ENCODE measurements at places on chromosomes 2 and 18.

DNA sequence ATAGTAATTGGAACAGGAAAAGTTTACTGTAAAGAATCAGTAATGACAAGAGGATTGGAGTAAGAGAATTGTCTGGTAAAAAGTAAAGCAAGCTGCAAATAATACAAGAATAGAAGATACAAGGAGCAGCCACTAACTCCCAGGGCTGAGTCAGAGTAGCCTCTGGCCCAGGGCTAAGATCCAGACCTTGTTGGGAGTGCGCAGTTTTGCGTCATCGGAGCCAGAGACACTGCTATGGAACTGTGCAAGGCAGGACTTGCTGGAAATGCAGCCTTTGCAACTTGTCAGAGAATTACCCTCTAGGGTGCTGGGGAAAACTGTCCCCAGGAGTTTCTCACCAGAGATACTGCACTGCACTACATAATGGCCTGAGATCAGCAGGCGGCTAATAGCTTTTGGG, 135.2 kb downstream of the NYAP2 start:
- DNase-seq = no peak

- DNase-seq = no peak
Measured at GRCh38 chr2:219968685-219969345, 341.4 kb downstream of the SLC4A3 start.

- no peak for DNase-seq
Measured at GRCh38 chr2:222656526-222657446, 894 bp upstream of the FARSB start.

DNA sequence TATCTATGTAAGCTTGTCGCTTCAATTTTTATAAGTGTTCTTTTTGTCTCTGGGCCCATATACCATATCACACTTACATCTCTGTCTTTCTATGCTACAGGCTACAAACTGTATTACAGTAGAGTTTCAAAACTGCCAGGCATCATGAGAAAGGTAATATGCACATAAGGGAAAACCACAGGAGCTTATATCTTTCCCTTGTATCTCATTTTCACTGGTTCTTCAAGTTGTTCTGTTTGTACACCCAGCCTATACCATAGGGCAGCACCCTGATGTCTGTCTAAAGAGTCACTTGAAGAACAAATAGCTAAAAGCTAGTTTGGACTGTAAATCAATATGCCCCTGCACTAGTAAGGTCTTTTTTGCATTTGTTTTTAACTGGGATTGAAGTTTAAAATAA, 366.7 kb downstream of the FIGN start:
- DNase-seq = no peak

- no peak for DNase-seq
Measured at GRCh38 chr2:110157153-110157793, 41.7 kb upstream of the MALL start.

- DNase-seq = no peak
Measured at GRCh38 chr2:106098081-106098480, 96.0 kb downstream of the UXS1 start.

DNA sequence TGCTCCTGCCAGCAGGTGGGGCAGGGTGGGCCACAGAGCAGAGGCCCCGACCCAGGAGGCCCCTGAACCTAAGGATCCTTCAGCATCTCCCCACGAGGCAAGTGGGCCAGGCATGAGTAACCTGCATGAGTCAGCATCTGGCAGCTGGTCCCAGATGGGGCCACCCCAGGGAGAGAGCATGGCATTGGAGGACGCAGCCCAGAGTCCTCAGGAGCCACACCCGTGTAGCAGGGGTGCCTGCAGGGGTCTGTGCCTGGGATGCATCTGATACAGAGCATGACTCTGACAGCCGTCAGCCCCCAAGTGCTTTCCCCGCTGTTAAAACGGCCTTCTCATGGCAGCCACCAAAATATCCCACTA, 185.6 kb upstream of the SALL3 start:
- DNase-seq = no peak

DNA sequence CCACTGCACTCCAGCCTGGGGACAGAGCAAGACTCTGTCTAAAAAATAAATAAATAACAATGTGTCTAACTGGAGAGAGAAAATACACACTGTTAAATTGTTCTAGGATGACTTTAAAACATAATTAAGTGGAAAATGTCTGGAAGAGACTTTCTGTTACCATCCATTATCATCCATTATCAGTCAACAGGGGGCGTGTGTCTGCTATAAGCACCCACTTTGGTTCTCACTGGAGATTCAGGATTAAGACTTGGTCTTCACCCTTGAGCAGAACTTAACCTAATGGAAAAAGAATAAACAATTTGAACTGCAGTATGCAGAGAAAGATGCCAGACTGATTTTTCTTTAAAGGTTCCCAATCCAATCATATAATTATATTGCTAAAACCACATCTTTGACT, 999.8 kb upstream of the GYPC start:
- no peak for DNase-seq

DNA sequence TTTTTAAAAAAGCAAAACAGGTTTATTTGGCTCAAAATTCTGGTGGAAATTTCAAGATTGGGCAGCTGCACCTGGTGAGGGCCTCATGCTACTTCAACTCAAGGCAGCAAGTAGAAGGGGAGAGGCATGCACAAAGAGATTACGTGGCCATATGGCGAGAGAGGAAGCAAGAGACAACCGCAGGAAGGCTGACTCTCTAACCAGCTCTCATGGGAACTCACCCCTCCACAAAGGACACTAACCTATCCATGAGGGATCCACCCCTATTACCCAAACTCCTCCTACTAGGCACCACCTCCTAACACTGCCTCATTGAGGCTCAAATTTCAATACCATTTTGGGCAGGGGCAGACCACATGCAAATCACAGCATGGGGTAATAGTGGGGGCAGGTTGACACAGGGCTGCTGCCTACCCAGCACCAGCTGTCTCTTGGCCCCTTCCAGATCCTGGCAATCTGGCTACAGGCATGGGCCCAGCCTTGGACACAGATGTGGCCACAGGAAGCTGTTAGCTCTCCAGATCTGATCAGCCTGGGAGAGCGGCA, 2.0 kb upstream of the CAPN10 start:
- no peak for DNase-seq

DNA sequence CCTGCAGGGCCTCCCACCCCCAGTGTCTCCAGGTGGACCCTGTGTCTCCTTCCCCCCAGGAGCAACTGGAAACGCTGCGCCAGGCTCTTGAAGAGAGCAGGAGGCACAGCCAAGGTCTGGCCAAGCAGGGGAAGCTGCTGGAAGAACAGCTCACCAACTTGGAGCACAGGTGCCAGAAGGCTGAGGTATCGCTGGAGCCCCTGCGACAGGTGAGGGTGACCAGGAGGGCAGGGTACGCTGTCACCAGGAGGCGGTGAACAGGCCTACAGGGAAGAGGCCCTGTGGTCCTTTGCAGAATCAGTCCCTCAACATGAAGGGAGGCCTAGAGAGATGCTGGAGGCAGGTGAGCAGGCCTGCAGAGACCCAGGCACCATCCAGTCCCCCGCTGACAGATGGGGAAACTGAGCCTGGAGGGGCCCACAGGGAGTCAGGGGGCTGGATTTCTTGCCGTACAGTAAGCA, 15.6 kb upstream of the SNED1 start:
- no peak for DNase-seq

DNA sequence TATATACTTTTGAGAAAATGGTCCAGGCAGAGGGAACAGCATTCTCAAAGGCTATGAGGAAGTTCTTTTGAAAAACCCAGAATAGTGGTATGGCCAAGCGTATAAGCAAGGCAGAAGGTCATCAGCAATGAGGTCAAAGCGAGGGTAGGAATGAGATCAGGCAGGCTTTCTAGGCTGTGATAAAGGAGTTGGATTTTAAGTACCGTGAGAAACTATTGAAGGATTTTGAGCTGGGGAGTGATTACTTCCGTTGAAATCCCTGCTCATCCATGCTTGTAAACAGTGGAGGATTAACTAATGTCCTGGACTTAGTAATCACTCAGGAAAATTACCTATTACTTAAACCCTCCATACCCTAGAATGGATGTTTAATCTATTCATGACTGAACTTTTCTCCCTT, 50.2 kb downstream of the EMILIN2 start:
- no peak for DNase-seq

DNA sequence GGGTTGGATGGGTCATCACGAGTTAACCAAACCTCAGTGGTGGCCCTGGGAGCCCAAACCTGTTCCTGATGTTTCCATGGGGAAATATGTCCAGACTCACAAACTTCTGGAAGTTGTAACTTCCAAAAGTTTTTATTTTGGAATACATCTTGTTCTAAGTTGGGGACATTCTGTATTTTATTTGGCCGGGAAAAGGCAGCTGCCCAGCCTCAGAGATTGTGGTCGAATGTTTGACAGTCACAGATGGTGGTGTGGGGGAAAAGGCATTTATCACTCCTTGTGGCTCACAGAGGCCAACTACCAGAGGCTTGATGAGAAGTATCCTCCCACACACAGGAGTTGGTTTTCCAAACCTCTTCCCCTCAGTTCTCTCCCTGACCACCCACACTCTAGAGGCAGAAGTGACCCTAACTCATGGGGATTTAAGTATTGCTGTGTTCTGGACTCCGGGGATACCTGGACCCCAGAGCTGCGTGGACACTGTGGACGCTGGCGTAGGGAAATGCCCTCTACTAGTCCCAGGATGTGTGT, 124.7 kb upstream of the PPP1CB start:
- no peak for DNase-seq

DNA sequence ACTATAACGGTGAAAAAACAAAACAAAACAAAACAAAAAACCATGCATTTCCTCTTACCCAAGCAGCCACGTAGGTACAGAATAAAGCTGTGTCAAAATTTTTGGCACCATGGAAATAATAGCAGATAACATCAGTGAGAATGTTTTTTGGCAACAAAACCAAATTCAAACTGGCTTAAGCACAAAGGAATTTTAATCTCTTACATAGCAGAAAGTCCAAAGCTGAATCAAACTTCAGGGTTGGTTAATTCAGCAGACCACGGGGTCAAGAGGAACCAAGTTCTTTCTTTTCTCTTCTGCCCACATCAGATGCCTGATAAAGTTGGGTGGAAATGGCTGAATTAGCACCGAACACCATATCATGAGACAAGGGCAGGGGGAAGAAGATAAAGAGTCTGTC, 129.5 kb downstream of the PAX3 start:
- DNase-seq = no peak

- no peak for DNase-seq
Measured at GRCh38 chr2:231321021-231321420, 74.5 kb upstream of the B3GNT7 start.

DNA sequence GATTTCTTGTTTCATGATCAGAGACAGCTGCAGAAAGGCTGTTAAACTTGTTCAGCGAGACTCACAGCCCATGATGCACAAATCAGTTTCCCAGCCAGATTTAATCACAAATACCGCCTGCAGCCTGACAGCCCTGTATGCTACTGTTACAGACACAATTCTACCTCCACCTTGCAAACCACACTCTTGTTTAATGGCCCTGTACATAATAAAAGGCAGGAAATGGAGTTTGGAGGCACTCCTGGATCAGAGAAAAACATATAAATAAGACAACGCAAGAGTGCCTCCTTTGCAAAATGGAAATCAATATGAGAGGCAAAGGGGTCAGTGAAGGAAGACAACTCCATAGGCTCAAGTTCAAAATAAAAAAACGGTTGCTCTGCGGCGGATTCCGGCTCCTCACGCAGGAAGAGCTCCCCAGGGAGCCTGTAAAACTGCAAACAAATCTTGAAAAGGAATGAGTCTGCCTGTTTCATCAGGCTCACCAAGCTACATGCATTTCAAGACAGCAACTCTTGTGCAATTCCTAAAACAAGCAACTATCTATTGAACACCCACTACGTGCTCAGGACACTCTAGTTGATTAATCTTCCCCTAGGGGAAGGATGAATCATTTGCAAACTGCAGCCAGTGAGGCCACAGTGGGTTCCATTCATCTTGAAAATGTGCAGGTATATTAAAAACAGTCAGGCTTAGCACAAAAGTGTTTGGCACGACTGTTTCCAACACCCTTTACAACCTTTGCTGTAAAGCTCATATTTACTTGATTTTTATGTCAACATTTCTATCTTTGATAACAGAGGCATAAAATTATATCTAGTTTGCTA, 37.5 kb downstream of the TBC1D8 start:
- DNase-seq = no peak

DNA sequence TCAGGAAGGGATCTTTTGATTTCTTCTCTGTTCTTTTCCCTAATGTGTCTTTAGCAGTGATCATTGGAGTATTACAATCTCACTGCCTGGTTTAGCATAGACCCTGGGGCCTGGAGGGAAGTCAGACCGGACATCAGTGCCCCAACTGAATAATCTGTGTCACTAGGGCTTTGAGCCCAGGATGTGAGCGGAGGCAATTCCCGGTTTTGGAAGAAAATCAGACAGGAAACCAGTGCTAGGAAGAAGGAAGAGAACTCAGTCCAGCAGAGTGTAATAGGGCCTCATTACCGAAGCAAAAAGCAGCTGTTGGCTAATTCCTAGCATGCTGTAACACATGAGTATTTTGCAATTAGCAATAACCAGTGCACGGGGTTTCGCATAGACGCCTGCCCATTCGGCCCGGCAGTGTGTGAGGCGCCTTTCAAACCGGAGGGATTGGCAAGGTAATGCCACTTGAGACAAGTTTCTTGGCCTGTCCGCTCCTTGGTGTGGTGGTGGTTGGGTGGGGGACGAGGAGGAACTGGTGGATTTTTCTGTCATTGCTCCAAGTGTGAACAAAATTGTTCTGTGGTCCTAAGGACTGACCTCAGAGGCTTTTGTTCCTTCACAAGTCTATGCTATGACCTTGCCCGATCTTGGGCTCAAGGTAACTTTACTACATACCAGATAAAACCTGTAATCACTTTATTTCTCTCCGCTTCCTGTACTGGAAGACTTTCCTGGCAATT, 2.8 kb downstream of the FOSL2 start:
- DNase-seq = no peak

- DNase-seq = no peak
Measured at GRCh38 chr2:105052773-105053172, 14.9 kb downstream of the MRPS9 start.

- no peak for DNase-seq
Measured at GRCh38 chr2:88857274-88857741, 165.8 kb downstream of the RPIA start.

GRCh38 chr2:174967691-174968260, 37.4 kb downstream of the CHN1 start:
- DNase-seq = no peak

GRCh38 chr18:32243358-32243757, 53.5 kb downstream of the MEP1B start:
- no peak for DNase-seq

DNA sequence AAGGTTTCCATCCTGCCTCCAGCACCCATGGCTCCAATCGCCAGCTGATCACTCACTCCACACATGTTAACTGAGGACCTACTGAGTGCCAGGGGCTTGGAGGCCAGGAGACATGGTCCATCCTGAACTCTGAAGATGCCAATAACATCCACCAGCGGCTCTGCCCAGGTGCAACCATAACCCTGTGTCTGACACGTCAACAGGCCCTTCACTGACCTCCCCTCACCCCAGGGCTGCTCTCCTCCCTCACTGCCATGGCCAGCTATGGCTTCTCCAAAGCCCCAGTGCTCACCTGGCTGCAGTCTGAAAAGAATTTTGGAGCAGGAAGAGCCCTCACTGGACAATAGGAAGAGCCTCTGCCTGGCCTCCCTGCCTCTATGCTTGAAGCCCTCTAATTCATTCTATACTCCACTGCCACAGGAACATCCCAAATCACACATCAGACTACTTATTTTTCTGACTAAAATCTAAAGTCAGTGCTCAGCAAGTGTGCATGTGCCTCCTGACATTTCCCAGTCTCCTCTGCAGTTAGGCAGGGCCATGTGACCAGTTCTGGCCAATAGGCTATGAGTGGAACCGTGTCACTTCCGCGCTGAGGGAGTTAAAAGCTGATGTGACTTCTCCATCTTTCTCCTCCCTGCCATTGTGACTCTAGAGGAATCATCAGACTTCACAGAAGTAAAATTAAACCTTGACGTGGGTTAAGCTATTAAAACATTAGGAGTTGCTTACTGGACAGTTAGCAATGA, 37.2 kb downstream of the ZBTB7C start:
- DNase-seq = no peak

- DNase-seq = no peak
Measured at GRCh38 chr2:4937550-4937949, 754.6 kb upstream of the SOX11 start.

Data from activated naive CD4-positive, alpha-beta T cell treated with Interleukin-2 at 50 U/mL for 16 hours (primary cell).